ENCODE measurements at places on chromosomes 6 and 20.
A peak's percentile ranks its signal among the peaks of the same experiment; 100 is the strongest.

GRCh38 chr6:109824105-109824504 is 133.0 kb downstream of the FIG4 start:
- DNase-seq = no peak

DNA sequence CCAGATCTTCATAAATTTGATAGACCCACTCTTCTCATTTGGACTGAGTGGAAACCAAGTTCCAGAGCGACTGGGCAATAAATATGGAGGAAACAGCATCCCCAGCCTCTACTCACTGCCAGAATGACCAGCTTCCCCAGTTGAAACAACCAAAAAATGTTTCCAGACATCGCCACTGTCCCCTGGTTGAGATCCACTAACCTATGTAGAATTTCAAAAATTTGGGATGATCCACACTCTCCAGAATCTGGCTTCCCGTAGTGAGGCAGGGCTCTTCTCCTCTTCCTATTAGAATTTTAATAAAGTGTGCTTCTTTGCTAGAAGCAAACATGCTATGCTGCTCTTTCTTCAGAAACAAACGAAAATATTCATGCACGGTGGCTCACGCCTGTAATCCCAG is 287.0 kb upstream of the SUPT3H start:
- no peak for DNase-seq

- no peak for DNase-seq
Observed at GRCh38 chr6:150016324-150017185, 8.8 kb downstream of the RAET1L start.

- DNase-seq = no peak
Observed at GRCh38 chr20:24732076-24732475, 217.0 kb upstream of the CST7 start.

GRCh38 chr6:36127462-36128016 is 2.8 kb upstream of the MAPK13 start:
- peak; percentile 36 for DNase-seq

DNA sequence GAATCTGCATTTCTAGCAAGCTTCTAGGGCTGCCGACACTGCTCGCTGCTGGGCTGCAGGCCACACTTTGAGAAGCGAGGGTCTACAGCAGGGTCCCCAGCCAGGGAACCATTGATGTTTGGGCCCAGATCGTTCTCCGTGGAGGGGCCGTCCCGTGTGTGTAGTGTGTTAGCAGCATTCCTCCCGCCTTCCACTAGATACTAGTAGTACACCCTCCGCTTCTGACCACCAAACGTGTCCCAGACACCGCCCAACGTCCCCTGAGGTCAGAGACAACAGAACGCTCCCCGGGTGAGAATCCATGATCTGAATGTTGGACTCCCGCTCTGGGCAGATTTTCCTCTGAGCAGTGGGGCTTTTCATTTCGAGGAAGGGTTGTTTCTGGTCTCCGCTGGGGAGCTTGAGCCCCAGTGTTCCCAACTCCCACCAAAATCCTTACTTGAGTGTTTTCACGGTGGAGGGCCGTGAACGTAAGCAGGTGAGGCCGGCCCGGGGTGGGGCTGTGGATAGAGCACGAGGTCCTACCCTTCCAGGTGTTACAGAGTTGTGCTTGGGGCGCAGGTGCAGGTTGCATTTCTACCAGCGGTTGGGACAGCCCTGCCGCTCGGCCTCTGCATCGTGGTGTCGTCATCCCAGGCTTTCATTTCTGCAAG is 124.6 kb downstream of the SYCP2 start:
- no peak for DNase-seq

DNA sequence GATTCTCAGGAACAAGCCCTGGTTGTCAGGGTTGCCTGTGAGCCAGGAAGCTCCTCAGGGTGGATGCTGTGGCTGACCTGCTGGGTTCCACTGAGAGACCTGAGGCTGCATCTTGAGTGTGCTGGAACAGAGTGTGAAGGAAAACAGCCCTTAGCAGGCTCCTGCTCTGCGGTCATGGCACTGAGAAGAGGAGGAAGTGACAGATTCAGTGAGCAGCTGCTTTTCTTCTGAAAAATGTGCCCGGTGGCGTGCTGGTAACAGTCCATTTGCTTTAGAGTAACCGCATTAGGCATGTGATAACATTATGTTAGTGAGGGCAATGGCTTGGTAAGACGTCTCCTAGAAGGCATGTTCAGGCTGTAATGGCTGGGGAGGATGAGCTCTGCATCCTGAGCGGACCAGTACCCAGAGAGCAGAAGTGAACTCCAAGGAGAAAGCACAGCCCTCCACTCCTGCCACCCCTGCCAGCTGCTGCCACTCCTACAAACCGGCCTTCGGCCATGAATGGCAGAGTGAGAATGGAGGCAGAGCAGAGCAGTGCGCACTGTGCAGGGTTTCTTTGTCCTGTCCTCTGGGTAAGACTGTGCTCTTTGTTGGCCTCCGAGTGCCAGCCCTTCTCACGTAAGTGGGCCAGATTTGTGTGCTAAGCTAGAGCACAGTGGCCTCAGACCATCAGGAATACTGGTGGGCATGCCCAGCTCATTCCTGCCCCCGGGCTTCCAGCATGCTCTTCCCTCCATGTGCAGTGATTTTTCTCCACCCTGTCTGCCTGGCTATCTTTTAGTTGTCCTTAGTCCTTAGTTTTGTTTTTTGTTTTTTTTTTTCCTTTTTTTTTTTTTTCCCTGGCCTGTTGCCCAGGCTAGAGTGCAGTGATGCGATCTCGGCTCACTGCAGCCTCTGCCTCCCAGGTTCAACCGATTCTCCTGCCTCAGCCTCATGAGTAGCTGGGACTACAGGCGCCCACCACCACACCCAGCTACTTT is 98.1 kb upstream of the VSTM2L start:
- DNase-seq = no peak

DNA sequence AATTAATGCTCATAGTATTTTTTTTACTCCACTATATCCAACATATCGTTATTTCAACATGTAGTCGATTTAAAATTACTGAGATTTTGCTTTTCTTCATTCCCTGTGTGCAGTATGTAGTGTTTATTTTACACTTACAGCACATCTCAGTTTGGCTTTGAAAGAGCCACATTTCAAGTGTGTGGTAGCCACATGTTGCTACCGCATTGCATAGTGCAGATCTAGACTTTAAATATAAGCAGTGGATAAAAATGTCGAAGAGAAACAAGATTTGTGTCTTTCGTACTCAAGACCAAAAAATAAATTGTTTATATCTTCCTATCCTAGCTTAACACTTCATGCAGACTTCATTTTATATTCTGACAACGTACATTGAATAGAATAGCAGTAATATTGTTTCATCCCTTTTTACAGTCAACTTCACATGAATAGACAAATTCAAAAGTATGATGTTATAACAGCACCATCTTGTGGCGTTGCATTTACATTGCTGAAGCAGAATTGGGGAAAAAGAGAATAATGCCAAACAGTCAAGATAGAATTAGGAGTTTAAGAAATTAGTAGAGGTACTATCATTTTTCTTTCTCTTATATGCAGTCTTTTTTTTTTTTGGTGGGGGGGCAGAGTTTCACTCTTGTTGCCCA is 29.9 kb downstream of the FBXO5 start:
- no peak for DNase-seq

- no peak for DNase-seq
Observed at GRCh38 chr20:8162610-8163009, 30.5 kb downstream of the PLCB1 start.

DNA sequence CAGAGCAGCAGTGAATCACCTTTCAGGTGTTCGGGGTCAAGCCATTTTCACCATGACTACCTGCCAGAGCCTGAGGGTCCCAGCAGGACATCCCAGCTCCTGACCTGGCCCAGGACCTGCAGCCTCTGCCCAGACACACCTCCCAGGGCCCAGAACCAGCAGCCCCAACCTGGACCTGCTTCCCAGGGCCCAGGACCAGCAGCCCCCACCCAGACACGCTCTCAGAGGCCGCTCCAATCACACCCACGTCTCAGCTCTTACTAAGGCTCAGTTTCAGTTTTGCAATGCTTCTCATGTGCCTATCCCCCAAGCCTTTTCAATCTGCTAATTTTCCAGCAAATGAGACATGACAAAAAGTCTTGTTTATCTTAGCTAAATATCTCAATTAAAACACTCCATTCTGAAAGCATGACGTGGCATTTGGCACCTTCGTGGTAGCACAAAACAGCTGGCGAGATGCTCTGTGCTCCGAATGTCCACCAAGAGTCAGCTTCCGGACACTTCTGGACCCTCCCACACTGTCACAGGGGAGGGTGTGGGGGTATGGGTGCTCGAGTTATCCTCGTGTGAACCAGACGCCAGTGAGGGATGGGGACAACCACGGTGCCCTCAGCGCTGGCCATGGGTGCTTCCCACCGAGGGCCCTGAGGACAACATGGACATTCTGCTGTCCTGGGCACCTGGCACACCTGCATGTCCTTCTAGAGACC is 253.2 kb downstream of the DLL1 start:
- DNase-seq = no peak

DNA sequence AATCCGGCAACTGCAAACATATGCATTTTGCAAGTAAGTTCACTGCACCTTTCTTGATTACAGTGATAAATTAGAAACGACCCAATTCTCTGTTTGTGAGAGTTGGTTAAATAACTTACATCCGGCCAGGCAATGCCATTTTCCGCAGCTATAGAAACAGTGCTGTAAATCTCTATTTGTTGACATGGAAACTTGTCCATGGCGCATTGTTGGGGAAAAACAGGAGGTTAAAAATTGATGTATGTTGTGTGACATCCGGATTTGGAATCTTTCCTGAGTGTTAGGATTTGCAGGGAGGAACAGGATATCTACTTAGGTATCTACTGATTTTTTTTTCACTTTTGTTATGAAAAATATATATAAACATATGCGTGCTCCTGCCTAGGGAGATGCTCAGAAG is 66.5 kb downstream of the DLGAP4 start:
- no peak for DNase-seq

- no peak for DNase-seq
Observed at GRCh38 chr20:18901980-18902737, 88.6 kb downstream of the SCP2D1 start.

GRCh38 chr6:107068691-107069630 is 41.0 kb downstream of the MTRES1 start:
- DNase-seq = no peak

DNA sequence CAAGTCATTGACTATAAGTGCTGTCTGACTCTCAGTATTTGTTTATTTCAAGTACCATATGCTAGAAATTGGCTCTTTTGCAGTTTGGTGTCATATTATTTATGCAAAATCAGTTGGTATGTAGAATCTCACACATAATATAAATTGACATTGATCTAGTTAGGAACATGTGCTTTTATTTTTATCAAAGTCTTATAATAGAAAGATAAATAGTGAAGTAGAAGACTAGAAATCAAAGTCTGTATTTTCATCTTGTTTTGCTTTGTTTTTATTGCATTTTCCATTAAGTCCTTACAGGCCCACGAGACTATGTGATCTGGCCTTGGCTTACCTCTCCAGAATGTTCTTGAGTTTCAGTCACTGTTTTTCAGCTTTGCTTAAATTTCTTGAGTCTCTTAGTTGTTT is 300.3 kb downstream of the LAMA2 start:
- DNase-seq = no peak

DNA sequence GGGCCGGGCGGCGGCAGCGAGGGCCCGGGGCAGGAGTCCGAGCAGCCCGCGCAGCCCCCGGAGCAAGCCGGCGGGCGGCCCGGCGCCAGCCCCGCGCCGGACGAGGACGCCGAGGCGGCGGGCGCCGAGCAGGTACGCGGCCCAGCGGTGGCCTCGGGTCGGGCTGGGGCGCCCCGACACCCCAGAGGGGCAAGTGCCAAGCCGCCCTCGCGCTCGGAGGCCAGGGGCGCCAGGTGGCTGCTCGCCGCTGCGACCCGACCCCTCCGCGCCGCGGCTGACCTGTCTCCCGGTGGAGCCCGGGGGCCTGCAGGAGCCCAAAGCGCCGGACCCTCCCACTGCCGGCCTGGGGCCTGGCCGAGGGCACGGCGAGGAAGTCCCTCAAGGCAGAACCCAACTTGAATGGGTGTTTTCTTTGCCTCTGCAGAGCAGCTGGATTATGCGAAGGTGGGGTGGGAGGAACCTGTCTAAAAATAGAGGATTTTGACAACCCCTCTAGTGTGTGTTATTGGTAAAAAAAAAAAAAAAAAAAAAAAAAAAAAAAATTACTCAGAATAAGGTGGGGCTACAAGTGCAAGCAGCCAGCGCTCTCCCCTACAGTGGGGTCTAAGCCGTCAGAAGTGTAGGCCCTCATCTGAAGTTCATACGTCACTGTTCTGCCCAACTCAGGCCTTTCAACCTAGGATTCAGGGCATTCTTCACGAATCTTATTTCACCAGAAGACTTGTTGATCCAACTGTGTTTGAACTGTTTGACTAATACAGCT is 609 bp downstream of the OGFRL1 start:
- no peak for DNase-seq

DNA sequence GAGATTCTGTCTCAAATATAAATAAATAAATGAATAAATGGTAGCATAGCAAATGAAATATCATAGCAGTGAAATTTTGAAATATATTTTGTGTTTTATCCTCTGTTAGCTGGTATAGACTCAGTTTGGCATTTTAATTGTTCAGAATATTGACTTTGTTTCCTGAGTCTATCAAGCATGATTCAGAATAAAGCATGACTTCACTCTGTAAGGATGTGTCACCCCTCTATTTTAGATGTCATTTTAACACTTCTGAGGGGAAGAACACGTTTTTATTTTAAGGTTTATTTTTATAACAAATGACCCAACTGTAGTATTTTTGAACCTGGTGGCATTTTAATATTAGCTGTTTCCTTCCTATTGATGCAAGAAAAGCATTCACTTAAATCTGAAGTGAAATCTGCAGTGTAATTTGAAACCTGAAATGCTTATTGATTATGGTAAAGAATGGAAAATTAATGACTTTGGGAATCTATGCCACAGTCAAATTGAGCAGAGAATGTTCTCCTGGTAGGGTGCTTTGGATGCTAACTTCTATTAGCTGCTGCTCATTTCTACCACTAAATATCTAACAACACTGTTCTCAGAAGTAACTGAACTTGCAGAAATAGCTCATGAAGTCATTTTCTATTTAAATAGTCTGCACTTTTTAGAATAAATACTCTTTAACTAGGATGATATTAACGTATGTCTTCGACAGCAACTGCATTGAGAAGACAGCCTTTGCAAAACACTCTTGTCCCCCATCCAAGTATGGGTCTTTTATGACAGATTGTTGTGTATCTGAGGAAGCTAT is 114.2 kb downstream of the SOX4 start:
- DNase-seq = no peak

DNA sequence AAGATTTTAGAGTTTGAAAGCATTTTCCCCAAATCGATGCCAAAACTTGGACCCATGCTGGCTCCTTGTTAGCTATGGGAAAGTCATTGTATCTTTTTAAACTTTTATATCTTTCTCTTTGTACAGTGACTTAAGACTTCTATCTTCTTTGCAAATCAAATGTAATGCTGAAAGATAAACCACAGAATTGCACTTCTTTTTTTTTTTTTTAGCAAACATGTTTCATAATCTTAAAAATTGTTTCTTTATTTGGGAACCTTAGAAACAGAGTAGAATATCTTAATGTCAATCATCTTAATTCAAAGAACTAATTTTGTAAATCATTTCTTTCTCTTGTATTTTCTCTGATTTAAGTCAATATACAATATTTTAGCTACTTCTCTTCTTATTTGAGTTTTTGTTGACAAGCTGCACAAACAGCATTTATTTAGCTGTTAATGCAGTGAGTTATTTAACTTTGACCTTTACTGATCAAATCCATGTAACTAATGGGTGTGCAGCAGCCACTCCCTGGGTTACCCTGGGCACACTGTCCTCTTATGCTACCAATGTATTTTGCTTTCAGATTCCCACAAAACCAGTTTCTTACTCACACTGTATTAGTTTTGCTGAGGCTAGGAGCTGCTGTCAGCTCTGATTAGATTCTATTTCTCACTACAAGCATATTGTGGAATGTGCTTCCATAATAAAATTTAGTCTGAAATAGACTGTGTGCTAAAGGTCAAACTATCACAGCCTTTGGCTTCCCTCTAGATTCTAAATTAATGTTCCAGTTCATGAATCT is 279.6 kb downstream of the ADGB start:
- no peak for DNase-seq
